ENCODE measurements at places on chromosomes 3 and 15. TPM values are rescaled to one million over a fixed set of nuclear protein-coding genes. Genes with fewer than 3 reads are reported as not detected.

C15orf39 gene
- 16.8 TPM for total RNA-seq

PIGZ gene
- 1.4 TPM for total RNA-seq

FANCD2OS gene
- not detected for total RNA-seq

NRG4 gene
- 4.1 TPM for total RNA-seq

ISLR2 gene
- 0.31 TPM for total RNA-seq

LRRK1 gene
- total RNA-seq: 11.9 TPM

TMOD2 gene
- 10.4 TPM for total RNA-seq

PLA2G4D gene
- 0.15 TPM for total RNA-seq

DNA sequence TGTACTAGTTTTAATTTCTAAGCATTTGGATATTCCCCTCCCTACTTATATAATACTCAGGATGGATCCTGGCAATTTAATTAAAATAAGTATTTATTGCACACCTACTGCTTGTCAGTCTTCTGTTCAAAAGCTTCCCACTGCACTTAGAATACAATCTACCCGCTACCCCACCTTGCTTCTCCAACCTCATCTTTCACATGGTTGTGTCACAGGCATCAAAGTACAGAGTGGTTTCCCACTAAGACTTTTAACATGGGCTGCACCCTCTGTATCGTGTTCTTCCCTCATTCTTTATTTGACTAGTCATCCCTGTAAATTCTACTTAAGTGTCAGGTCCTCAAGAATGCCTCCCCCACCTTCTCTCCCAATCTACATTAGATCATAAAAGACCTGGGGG is 35.0 kb downstream of the RIOX2 start:
- no peak for DNase-seq

DNA sequence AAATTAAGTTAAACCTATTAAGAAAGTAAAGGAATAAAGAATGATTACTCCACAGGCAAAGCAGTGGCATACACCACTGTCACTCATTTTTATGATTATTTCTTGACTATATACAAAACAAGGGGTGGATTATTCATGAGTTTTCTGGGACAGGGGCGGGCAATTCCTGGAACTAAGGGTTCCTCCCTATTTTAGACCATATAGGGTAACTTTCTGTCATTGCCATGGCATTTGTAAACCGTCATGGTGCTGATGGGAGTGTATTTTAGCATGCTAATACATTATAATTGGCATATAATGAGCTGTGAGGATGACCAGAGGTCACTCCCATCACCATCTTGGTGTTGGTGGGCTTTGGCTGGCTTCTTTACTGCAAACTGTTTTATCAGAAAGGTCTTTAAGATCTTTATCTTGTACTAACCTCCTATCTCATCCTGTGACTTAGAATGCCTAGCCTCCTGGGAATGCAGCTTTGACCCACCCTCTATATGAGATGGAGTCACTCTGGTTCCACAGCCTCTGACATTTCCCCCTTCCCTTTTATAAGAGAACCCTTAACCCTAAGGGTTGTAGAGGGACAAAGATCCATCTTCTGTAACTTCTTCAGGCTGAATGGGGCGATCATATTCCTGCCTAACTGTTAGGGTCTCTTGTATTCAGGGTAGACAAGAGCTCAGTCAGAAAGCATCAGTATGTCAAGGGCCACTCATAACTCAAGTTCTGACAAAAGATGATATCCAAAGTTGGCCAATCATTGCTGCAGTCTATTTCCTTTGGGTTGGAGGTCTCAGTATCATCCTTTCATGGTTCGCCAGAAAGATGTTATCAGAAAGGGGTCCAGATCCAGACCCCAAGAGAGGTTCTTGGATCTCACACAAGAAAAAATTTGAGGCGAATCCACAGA is 79.5 kb upstream of the LIPC start:
- no peak for DNase-seq

- peak; percentile 62 for DNase-seq
These were observed 37.4 kb upstream of the ITGA11 start for GRCh38 chr15:68469162-68470048.

GRCh38 chr3:186783058-186783730 is at the start of gene EIF4A2:
Gene EIF4A2 (plus strand): TSS chr3:186783577. CDS start chr3:186783611, 34 bp downstream.
- peak; percentile 94 for DNase-seq

DNA sequence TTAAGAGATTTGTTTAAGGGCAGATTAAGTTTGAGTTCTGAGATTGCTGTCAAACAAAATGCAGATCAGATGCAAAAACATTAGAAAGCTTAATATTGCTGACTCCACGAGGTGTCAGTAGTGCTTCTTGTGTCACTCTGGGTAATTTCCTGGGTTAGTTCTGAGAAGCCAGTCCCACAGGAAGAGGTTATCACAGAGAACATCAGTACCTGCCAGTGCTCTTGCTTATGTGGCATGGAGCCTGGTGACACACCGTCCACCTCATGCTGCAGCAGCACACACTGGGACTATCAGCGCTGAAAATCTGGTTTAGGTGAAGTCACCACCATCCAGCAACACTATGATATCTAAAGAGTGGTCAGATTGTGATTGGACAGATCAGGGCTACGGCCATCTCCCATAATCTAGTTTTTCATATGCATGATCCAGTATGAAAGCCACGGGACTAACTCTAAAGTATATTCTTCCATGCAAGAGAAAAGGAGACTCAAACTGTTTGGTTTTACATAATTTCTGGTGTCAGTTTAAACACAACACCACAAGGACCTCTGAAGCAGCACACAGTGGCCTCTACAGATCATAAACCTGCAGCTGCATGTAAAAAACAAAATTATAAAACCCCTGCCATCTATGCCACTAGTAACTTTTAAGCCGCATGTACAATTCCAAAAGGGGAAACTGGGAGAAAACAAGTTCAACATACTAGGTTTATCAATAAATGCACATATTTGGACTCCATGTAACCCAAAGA is 36.1 kb upstream of the MYO5C start:
- DNase-seq: no peak

GRCh38 chr3:194046531-194046930 is 89.4 kb upstream of the HES1 start:
- DNase-seq: no peak

- DNase-seq: peak; percentile 66
These were observed 6.7 kb downstream of the PAQR5 start for GRCh38 chr15:69305204-69305931.

- DNase-seq: peak; percentile 28
These were observed 53.6 kb downstream of the RHCG start for GRCh38 chr15:89442671-89443307.

GRCh38 chr3:127785711-127786265 is 36.5 kb downstream of the MGLL start:
- no peak for DNase-seq

GRCh38 chr15:34436126-34436955 is 1.3 kb downstream of the GOLGA8A start:
- peak; percentile 15 for DNase-seq

DNA sequence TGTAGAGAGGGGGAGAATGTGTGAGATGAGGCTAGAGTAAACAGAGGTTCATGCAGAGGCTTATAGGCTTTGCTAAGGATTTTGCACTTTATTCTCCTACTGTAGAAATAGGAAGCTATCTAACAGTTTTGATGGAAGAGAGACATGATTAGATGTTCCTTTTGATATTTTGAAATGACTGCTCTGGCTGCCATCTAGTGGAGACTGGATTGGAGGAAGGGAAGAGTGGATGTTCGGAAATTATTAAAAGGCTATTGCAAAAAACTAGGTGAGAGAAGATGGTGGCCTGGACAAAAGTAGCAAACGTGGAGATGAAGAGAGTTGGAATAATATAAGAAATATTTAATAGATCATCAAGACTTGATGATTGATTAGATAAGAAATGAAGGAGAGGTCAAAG is 42.2 kb downstream of the SYN2 start:
- peak; percentile 24 for DNase-seq

DNA sequence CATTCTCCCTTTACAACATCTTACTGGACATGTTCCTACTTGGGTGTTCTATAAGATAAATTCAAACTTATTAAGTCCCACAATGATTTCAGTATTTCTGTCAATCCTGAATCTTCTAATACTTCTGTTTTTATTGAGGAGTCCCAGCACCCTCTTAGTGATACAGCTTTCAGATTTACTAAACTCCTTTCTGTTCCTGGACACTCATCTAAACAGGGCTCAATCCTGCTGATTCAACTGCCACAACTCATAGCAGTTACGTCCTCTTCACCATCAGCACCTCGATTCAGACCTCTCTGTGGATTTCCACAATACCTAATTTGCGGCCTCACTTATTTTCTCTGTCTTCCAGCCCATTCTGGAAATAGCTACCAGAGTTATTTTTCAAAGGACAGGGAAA is 101.6 kb downstream of the KCNMB2 start:
- no peak for DNase-seq

DNA sequence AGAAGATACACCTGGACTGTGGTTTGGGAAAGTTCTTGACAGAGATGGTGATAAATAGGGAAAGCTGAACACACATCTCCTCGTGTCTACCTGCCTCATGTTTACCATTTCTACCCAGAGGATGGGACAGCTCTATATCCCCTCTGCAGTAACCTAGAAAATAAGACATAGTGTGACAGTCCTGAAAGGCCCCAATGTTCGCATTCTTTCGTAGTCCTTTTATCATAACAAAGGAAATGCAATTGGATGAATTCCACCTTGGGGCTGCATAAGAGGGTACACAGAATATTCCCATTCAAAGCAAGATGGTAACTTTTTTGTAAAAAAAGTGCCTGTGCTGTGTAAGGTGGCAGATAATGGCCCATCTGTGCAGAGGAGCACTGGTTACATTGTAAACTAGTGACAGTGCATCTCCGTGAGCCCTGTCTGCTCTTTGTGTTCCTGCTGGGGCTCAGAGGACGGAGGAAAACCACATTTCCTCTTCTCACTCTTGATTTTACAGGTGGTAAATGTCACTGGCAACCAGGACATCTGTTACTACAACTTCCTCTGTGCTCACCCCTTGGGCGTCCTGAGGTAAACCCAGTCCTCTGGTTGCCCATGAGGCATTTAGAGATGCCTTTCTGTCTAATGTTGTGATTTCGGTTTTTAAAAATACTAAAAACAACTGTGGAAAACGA is 74.3 kb downstream of the SIDT1 start:
- DNase-seq: no peak

GRCh38 chr3:68876112-68876713 is 56.1 kb downstream of the TAFA4 start:
- peak; percentile 77 for DNase-seq

DNA sequence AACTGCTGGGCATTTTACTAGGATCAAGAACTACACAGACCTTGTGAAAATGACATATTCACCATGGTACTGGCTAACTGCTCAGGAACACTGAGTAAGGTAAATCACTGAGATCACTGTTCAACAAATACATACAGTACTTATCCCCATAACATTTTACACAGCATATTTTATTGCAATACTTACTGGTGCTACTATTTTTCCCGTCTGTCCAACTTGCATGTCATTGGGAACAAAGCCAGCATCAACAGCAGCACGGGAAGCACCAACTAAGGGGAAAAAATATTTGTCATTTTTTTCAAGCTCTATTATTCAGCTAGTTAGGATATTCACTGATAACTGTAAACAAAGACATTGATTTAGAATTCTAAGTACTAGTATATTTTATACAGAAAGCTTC is 37.0 kb downstream of the ETFA start:
- DNase-seq: peak; percentile 40

DNA sequence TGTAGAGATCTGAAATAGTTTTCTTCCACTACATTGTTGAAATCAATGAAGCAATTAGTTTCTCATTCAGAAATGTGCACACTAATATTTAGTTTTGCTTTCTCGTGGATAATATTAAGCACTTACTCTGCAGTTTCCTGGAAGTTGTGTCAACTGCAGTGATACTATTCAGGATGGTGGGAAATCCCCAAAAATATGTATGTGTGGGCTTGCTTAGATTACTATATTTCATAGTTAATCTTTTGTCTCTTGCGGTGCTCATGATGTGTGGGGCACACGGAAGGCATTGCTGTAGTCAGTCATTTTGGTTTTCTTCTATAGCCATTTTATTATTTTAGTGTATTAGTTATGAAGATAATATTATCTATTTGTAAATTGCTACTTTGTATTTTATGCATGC is 19.7 kb downstream of the RAB11A start:
- no peak for DNase-seq

- DNase-seq: no peak
These were observed 245.6 kb upstream of the TRIM42 start for GRCh38 chr3:140432229-140432669.

GRCh38 chr3:140552403-140552802 is 125.5 kb upstream of the TRIM42 start:
- DNase-seq: no peak

- no peak for DNase-seq
These were observed 384.4 kb upstream of the ARPP21 start for GRCh38 chr3:35254917-35255316.

DNA sequence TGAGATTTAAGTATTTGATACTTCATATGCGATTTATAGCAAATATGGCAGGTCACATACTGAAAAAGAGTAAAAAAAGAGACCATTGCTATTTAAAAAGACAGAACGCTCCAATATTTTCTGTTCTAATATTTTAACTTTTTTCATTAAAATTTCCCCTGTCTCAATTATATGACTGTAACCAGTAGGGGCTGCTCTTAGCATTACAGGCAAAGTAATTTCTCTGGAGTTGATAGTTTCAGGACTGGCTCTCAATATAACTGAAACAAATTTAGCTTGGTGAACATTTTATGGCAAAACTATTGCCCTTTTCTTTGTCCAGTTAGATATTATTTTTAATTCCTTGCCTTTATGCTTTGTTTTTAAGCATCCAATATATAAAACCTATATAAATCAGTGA is 286.3 kb upstream of the ROBO2 start:
- DNase-seq: peak; percentile 83

DNA sequence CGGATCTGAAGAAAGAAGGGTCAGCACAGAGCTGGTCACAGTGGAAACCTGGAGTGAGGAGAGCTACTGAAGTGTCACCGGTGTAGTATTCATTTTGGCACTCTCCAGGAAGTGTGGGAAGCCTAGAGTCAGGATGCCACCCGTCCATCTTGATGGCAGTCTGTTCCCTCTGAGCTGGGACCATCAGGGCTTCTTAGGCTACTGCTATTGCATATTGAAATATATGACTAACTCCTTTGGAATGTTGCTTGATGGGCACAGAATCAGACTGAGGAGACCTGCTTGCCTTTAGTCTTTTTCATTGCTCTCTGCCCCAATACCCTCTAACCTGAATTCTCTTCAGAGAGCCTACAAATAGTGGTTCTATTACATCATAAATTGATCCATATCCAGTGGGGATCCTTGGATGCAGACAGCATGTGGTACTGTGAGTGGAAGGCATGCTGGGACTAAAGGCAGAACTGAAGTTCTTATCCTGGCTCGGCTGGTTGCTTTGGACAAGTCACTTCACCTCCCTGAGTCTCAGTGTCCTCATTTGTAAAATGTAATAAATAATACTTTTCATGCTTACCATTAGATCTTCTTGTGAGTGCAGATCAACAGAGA is 143.5 kb downstream of the PDE8A start:
- DNase-seq: no peak

Measured in lung (tissue), 17 donors.